ENCODE measurements at places on chromosomes 7 and 10.

- no peak for DNase-seq
These were observed 54.3 kb upstream of the ECHDC3 start for GRCh38 chr10:11687779-11688447.

DNA sequence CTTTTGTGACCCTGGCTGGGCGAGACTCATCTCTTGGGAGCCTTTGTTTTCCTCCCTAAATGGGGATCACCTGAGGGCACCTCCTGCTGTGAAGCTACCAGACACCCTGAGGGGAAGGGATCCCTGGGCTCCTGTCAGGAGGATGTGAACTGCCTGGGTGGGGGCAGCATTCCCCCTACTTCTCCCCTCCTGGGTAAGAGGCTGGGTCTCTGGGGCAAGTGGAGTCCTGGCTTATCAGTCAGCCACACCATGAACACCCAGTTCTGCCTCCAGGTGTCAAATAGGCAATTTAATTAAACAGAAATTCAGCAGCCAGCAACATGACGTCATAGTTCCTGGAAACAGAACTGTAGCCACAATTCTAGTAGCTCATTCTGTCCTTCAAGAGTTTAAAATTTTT, 97.7 kb upstream of the RET start:
- peak; percentile 58 for DNase-seq

- no peak for DNase-seq
These were observed 841.5 kb downstream of the GRM8 start for GRCh38 chr7:126411032-126411820.

DNA sequence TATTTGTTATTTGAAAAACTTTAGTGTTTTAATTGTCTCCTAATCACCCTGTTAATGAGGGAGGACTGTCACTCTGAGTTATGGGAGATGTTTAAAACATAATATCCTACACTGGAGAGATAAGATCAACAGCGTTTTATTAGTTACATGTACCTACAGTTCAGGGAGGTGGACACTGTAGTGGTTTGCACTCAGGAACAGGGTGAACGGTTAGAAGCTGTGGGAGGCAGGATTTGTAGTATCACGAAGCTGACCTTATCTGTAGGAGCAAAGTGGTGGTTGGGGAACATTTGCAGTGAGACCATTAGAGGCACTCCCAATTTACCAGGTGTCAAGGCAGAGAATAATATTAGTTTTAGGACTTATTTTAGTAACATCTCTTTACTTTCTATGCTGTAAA, 193.3 kb upstream of the KCND2 start:
- no peak for DNase-seq

- DNase-seq: no peak
These were observed 257.0 kb downstream of the OTUD1 start for GRCh38 chr10:23695825-23696420.

GRCh38 chr10:14603534-14604102, 171.1 kb downstream of the FAM107B start:
- peak; percentile 37 for DNase-seq

- peak; percentile 32 for DNase-seq
These were observed 21.9 kb downstream of the CHRM2 start for GRCh38 chr7:136890399-136890798.

DNA sequence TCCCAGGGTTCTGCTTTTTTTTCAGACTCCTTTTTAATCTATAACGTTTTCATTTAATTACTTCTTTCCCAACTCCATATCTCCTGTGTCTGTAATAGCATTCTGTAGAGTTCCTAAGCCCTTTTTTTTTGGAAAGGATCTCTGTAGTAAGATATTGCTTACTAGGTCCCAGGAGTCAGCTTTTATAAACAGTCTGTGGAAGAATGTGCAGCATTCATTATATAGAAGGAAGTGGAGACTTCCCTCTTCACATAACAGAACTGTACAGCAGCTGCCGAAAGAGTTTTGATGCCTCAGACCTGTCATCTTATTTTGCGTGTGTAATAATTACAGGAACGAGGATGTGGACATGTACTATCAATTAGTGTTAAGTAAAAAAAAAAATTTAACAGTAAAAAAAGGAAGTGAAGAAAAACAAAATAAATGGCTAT, 7.4 kb upstream of the STEAP4 start:
- DNase-seq: peak; percentile 19

- DNase-seq: peak; percentile 42
These were observed 54.3 kb upstream of the KDM7A start for GRCh38 chr7:140230861-140231770.

GRCh38 chr10:86329896-86330680, 36.5 kb downstream of the GRID1 start:
- DNase-seq: no peak

GRCh38 chr10:113422371-113422770, 130.5 kb upstream of the HABP2 start:
- DNase-seq: no peak

DNA sequence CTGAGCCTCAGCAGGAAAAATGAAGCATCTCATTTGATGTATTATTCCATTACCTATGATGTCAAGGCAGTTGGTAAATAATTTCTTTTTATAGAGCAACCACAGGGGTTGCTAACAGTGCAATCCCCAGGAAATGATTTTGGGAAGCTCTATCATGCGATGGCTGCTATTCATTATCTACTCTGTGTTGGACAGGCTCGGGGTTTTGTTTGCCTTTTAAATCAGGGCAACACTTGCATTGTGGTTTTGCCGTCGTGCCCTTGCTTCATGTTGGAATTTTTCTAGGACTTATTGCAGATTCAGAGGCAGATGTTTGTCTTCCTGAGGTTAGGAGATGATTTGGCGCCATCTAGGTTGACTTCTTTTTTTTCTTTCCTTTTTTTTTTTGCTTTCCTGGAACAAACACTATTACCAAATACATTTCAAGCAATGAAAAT, 128.4 kb downstream of the BICC1 start:
- peak; percentile 20 for DNase-seq

DNA sequence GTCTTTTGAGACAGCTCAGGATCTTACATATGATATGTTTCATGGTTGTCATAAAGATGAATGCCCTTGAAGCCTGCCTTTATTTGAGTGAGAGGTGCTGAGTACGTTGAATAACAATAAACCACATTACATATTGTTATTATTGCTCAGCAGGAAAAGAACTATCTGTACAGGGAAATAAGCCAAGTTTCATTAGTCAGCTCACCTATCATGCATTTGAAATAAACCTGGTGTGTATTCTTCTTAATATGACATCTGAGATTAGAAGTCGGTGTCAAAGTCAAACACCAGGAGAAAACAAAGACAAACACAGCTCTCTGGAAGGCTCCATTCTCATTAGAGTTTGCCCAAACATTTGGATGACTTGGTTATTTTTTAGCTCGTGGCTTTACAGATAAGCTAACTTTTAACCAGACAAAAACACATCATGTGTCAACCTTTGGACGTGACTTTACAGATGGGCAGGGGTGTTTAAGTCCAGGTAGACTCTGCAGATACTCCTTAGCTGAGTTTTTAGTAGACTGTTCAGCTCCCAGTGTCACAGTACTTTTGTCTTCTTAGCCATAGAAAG, 71.2 kb upstream of the AOAH start:
- DNase-seq: peak; percentile 4

DNA sequence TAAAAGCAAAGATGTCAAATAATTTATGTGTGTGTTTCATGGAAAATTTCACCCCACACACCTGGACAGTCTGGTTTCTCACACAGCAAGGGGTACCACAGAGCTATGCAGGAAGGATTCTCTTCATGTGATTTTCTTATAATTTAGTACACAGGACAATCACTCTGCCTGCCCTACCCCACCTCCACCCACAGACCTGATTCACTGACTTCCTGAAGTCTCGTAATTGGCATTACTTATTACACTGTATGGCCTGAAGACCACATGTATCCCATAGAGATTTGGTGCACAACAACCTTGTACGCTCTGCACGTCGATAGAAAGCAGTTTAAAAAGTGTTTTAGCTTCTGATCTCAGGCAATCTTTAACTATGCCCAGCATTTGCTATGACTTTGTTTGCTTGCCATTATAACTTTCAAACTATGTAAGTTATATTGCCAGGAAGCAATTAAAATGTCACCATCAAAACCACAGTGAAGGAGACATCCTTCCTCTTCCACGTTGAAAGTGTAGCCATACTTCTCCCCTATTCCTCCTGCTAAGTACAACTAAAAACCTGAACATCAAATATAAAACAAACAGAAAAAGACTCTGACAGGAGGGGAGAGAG, 279.4 kb upstream of the IMMP2L start:
- no peak for DNase-seq

GRCh38 chr7:156504687-156505545, 135.7 kb upstream of the RNF32 start:
- DNase-seq: no peak

GRCh38 chr7:110835218-110835617, 255.7 kb upstream of the LRRN3 start:
- DNase-seq: peak; percentile 15

DNA sequence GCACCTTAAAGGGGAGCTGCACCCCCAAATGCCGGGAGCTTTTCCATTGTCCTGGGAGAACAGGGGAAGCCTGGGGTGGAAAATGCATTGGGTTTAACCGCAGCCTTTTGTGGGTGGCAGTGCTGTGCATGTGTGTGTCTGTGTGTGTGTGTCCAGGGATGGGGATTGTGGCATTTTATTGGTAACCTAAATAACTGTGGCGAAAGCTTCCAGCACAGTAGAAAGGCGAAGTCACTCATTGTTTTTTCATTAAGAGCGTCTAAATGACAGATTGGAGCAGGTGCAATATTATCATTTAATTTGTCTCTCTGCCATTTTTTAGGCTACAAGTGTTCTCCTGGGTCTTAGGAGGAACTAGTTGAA, 55.1 kb downstream of the INSIG1 start:
- no peak for DNase-seq

DNA sequence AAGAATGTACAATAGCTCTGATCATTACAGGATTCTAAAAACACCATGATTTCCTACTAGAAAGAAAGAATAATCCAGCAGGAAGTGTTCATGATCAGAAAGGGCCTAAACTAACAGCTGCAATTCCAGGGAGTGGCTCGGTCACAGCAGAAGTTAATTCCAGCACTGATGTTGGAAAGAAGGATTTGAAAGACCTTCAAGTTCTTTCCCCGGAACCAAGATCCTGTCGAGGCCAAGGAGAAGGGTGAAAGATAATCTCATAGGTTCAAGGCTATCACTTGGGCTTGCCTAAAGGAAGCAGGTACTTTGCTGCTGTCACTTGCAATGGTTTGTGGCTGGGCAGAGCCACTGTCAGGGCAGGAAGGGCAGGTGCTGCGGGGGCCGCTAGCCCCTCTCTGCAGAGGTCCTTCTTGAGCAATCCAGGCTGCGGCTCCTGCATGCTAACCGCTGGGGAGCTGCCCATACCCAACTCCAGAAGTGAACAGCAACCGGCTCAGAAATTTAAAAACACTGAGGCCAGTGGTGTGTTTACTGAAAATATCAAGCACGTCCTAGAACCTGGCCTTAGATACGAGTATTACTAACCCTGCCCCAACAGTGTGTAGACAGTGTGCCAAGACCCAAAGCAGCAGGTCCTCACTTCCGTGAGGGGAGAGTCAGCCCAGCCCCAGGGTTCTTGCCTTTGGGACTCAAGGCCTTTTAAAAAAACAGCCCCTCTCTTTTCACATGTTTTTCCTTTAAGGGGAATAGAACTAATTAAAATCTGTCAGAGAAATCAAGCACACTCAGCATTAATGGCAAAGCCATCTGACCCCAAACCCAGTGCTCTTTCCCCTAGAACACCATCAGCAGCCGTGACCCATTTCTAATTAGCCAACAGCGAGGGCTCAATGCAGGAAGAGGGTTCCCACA, 76.8 kb downstream of the VIPR2 start:
- DNase-seq: no peak

- no peak for DNase-seq
These were observed 78.7 kb downstream of the ATXN7L1 start for GRCh38 chr7:105797652-105798051.

GRCh38 chr7:134908289-134908688, 78.0 kb upstream of the AGBL3 start:
- DNase-seq: no peak

- no peak for DNase-seq
These were observed 21.7 kb upstream of the RET start for GRCh38 chr10:43055217-43055616.

GRCh38 chr10:127462643-127463295, 86.3 kb upstream of the NPS start:
- no peak for DNase-seq

DNA sequence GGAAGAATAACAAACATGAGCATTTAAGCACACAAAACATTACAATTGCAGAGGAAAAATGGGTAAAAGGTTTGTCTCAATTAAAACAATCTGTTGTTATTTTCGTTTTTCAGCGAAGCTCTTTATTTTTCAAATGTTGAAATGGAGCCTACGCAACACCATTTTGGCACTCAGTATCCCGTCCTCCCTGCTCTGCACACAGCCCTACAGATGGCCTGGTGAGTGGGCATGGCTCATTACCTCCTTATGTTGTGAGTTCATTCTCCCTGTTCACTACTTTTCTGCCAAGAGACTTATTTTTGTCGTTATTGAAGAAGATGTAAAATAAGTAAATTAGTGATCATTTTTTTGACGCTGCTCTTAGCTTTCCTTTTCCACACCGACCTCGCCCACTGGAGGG, 167.8 kb upstream of the CXCL12 start:
- no peak for DNase-seq

GRCh38 chr7:132317701-132318351, 258.4 kb downstream of the PLXNA4 start:
- no peak for DNase-seq

- no peak for DNase-seq
These were observed 80.5 kb downstream of the ADAM22 start for GRCh38 chr7:88014581-88014980.

DNA sequence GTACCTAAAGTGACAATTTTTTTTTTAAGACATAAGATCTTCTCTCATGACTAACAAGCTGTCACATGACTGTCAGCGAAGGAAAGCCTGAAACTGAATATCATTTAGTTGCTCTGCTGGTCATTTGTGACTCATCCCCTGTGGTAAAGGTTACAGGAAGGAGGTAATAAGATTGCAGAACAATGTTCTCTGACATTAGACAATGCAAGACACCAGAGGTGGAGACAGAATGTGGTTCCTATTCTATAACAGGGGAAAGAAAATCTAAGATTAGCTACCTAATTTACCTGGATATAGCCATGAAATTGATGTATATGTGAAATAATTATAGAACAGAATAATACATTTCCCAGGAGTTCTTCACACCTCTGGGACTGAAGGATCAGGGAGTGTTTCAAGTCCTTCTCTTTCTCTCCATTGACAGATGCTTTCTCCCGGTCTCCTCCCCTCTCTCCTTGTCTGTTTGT, 47.7 kb downstream of the LRGUK start:
- peak; percentile 61 for DNase-seq

DNA sequence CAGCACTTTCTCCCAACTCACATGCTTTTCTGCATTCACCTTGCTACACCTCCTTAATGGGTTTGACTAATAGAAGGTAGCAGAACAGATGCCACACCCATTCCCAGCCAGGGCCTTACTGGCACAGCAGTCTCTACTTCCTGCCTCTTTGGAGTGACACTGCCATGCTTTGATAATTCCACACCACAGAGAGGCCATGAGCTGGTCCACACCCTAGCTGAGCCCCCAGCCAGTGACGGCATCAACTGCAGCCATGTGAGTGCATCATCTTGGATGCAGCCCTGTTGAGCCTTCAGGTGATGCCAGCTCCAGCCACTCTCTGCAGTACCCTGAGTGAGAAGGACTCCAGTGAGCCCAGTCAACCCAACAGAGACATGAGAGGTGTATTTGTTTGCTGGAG, 27.5 kb upstream of the EZH2 start:
- peak; percentile 33 for DNase-seq

GRCh38 chr7:100090527-100091410, 2.0 kb downstream of the COPS6 start:
- no peak for DNase-seq

All from hematopoietic multipotent progenitor cell treated with erythropoietin and hydrocortisone succinate and interleukin-3 and kit ligand, for 6 days (in vitro differentiated cells).